NCI-H1436 (cell line): ENCODE measurements at places on chromosomes 3 and 15.

DNA sequence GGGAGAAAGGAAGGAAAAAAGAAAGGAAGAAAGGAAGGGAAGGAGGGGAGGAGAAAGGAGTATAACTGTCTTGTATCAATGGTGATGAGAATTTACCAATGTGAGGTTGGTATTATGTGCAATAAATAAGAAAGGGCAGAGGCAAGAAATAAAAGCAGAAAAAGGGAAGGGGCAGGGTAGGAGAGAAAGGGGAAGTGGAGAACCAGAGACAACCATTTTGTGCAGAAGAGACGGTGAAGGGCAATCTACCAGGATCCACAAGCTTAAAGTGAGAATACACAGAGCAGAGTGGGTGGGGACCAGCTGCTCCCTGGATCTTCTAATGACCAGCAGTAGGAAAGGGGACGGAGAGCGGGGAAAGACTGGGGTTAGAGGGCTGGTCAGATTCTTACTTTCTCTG lies 106.9 kb upstream of the SLCO2A1 start:
- no peak for DNase-seq

DNA sequence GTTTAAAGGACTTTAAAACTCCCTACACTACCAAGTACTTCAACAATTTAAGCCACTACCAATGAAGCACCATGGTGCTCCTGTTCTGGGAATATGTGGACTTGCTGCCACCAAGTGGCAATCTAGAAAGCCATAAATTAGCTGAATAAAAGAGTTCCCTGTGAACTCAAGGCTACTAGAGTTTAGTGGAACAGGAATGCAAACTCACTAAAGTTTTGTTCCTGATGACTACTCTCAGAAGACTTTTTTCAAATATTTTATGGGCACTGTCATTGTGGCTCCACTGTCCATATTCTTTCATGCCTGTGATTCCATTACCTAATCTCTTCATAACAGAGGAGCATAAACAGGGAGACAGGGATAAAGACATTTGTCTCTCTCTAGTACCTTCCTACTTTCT lies 63.9 kb downstream of the TMCC1 start:
- DNase-seq = peak; percentile 43

GRCh38 chr3:138139691-138140090 lies 7.5 kb upstream of the A4GNT start:
- no peak for DNase-seq

DNA sequence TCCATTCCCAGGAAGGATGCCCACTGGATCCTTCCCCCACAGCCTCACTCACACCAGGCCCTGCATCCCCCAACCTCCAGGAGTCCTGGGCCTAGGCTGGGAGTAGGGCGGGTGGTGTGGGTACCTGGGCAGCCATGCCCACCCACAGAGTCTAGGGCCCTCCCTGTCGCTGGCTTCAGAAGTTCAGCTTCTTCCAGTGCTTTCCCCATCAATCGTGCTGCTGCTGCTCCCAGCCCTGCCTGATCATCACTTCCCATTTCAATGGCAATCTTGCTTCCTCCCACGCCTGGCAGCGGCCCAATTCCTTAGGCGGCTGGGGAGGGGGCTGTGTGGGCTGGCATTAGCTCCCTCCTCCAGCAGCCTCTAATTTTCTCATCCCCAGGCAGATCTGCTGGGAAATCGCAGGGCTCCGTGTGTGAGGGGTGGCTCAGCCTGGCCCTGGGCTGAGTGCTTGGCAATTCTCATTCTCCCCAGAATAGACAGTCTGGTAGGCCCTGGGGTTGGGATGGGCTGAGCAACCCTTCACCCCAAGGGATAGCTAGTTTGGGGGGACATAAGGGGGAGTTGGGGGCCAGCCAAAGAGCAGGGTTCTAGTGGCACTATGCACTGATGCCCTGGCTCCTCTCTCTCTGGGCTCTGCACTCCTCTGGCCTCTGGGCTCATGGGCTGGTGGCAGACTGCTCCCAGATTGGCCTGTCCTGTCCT lies 66.4 kb downstream of the SCN5A start:
- no peak for DNase-seq

GRCh38 chr15:45448066-45448915 lies 69.9 kb upstream of the GATM start:
- no peak for DNase-seq

GRCh38 chr15:42695527-42696071 lies 41.3 kb downstream of the CDAN1 start:
- no peak for DNase-seq

GRCh38 chr3:74750901-74751300 lies 136.4 kb upstream of the CNTN3 start:
- no peak for DNase-seq

DNA sequence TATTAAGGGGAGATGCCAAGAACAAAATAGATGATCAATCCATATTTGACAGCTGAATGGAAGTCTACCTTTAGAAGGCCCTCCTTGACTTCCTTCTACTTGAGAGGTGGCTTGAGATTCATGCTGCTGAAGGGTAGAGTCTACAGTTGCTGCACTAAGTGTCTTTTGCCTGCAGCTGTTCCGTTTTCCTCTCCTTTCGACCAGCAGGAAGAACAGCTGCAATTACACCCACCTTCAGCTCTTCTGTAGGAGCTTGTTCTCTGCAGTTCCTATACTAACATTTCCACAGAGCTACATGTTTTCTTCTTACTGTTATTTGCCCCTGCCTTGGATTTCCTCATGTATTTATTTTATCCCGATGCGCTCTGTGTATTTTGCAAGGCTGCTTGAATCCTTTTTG lies 79.1 kb downstream of the ARRDC4 start:
- DNase-seq = no peak

DNA sequence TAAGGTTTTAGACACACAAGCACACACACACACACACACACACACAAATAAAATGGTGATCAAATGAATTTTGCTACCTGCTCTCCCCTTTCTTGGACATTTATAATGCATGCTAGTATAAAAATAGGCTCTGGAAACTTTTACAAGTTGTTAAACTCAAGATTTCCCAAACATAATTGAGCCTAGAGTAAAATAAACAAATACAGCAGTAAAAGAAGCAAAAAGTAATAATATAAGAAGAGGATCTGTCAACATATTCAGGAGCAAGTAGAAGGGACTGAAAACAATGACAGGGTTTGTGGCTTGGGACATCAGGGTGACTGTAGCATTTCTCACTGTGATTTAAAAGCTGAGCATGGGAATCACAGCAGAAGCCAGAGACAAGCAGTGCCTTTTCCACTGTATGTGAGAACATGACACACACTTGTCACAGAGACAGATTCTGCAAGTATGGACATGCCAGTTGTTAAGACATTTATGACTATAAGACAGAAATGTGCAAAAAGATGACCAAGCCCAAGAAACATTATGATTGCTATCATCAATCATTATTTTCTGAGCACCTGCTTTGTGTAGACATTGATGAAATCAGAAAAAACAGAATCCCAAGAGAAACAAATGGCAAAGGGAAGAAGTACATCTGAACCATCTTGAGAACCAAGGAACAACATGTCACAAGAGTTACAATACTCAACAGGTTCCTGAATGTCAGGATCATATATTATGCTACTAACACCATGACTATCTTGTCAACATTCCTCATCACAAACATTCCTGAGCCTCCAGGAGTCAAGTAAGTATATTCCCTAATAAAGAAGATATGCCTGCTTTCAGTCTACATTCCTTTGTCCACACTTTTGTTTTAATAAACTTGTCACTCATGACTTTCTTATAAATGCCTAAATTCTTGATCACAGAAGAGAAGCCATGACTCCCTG lies 7.1 kb downstream of the THRB start:
- no peak for DNase-seq

- DNase-seq = no peak
Measured at GRCh38 chr15:26391567-26392194, 381.2 kb downstream of the GABRB3 start.

DNA sequence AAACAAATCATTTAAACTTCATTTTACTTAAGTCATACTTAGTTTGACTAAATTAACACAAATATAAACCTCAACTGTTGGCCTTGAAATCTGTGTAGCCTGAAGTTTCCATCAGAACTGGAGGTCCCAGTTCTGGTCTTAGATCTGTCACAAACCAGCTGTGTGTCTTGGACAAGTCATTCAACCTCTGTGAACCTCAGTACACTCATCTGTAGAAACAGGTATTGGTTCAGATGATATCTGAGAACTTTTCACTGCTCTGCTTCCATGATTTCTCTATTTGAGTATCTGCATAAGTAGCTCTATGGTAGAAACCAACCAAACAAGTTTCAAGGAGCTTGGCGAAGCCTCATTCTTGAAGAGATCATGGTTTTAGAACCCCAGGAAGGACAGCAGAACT lies 60.4 kb upstream of the SLC2A2 start:
- DNase-seq = no peak

GRCh38 chr15:82802497-82802896 lies 3.4 kb downstream of the FSD2 start:
- no peak for DNase-seq

DNA sequence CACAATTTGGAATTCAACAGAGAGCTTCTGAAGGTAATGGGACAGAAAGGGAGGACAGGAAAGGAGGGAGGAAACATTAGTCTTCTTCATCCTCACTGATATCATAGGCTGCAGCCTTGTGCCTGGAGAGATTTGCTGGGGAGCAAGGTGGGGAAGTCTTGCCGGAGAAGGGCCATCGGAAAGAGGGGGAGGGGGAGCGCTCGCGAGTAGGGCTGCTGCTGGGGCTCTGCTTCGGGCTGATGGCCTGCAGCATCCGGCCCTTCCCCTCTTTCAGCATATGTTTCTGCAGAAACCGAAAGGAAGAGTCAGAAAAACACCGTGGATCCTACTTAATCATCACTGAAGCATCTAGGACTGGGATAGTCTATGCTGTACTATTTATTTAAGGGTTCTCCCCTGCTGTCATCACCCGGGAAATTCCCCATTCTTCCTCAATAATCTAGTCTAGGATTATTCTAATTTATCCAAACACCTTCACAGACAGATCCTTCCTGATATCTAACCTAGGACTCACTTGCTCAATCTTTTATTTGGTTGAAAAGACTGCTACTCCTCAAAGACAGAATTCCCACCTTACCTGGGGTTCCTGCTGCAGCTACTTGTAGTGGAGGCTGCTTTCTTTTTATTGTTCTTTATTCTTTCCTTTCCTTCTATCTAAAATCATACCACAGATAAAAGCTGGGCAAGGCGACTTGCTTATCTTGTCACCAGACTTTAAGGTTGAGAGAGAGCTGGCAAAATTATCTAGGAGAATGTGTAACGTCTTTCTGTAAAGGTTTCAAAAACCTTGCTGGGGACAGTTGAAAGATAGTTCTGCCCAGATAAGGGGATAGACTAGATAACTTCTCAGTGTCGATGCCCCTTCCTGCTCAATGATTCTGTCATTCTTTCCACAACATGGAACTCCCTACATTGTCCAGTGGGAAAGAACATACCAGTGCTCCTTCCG lies 22.6 kb downstream of the SLC51A start:
- DNase-seq = no peak

- DNase-seq = no peak
Measured at GRCh38 chr3:150765949-150766720, 3.2 kb upstream of the SIAH2 start.

DNA sequence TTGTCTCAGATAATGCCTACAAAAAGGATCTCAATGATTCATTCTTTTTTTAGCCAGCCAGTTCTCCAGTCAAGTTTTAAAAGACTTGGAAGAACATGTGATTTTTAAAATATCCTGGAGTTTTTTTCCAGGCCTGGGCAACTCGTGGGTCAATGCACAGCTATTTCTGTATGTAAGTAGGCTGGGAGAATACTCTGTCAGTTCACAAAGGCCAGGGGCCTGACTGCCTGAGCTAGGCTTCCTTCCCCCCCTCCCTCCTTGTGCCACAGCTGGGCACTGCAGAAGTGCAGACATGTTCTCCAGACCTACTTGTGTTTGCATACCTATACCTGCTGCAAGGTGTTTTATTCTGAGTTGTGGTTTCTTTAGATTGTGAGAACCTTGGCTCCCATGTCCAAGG lies 43.7 kb downstream of the CTDSPL start:
- no peak for DNase-seq

- DNase-seq = no peak
Measured at GRCh38 chr15:81948751-81949150, 97.1 kb downstream of the MEX3B start.

DNA sequence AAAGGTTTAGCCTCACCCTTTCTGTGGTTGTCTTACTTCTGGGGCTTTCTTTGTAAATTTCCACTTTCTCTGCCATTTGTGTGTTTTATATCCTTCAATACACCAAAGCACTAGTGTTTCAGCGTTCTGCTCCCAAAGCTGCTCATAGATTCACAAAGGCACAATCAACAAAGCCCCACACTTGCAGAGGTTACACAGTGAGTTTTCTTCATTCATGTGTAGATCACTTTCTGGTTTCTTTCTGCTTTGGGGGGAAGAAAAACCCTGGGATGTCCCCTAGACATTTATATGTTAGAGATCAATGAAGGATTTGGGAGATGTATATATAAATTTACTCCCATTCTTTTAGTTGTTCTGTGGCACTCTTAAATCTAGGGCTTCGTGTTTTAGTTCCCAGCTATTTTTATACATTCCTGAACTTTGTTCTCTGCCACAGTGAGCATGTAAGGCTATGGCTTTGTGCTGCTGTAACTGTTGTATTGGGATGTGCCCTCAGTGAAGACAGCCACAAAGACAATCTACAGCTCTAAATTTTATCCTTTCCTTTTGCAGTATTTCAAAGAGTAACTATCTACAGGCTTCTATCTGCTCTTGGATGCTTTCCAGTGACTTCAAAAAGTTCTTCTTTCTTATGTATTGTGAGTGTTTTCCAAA lies 636.5 kb downstream of the ZBBX start:
- no peak for DNase-seq

DNA sequence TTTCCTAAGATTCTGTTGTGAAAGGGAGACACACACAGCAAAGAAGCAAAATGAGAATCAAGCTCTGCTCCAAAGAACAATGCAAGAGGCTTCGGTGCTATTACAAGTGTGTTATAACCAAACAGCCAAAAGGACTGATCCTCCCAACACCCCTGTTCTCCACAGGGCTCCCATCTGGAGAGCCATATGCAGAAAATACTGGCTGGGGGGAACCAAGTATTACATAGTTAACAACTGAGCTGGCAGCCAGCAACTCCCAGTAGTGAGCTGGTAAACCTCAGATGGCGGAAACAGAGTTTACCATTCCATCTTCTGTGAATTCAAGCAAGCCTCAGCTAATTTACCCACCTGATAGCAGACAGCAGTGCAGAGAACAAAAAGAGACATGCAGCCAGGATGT lies 156.4 kb downstream of the NTRK3 start:
- DNase-seq = no peak

GRCh38 chr3:133606342-133606741 lies 32.9 kb downstream of the CDV3 start:
- DNase-seq = no peak

GRCh38 chr3:3799173-3800079 lies at the start of gene LRRN1:
Gene LRRN1 (plus strand): TSS chr3:3799431. CDS start chr3:3844642, 45,211 bp downstream.
- DNase-seq = peak; percentile 61

GRCh38 chr3:183434503-183434902 lies 6.1 kb upstream of the MCF2L2 start:
- no peak for DNase-seq

GRCh38 chr15:68062946-68063465 lies 8.9 kb downstream of the PIAS1 start:
- DNase-seq = no peak

DNA sequence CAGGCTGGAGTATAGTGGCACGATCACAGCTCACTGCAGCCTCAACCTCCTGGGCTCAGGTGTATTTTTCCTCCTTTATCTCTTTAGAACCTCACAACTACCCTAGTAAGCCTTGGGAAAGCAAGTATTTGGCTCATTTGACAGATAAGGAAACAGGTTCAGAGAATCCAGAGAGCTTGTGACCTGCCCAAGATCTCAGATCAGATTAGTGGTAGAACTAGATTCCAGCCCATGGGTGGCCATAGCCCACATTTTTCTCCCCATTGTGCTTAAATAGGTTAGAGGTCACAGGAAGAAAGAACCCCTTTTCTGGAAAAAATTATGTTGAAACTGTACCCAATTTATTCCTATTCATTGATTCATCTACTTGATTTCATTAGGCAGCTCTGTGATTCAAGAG lies 64.3 kb downstream of the TSC22D2 start:
- no peak for DNase-seq
